Thymus (tissue), 14 donors: ENCODE measurements at places on chromosomes 7 and 10.

- DNase-seq: no peak
- H3K27ac ChIP-seq: no peak overlapping the region
- H3K27me3 ChIP-seq: no peaks in the 10 kb centered on the region
- H3K4me1 ChIP-seq: no peaks in the 10 kb centered on the region
These were observed 32.0 kb downstream of the ANTXRL start for GRCh38 chr10:46318799-46319198.

GRCh38 chr10:21015851-21016250, 118.7 kb upstream of the NEBL start:
- H3K4me3 ChIP-seq: no peak overlapping the region
- no peaks in the 10 kb centered on the region for H3K36me3 ChIP-seq
- no peaks in the 10 kb centered on the region for H3K27me3 ChIP-seq
- H3K4me1 ChIP-seq: no peaks in the 10 kb centered on the region
- DNase-seq: no peak
- H3K27ac ChIP-seq: no peak overlapping the region

DNA sequence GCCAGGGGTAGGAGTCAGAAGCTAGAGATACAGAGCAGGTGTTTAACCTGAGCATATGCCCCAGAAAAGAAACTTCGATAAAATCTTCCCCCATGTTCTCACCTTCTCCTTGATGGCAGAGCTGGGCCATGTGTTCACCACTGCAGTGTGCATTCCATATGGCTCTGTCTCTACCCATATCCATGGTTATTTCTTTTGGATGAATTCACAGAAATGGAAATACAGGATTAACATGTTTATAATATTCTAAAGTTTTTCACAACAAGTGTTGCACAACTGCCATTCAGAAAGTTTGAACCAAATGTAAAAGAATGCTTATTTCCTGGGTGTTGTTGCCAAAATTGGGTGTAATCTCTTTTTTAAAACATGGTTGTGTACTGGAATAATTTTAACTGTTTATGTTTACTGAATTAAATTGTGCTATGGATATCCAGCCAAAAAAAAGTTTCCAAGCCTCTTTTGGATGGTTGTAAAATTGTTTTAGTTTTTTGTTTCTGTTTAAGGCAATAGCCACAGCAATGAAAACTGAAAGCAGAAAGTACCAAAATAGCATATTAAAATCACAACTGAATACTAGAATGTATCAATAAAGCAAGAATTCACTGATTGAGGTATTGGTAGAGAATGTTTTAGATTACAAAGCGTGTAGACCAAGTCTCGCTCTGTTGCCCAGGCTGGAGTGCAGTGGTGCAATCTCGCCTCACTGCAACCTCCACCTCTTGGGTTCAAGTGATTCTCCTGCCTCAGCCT, 19.9 kb upstream of the CCNY start:
- H3K4me1 ChIP-seq: no peaks in the 10 kb centered on the region
- DNase-seq: no peak
- H3K27me3 ChIP-seq: no peaks in the 10 kb centered on the region
- no peak overlapping the region for H3K4me3 ChIP-seq

GRCh38 chr10:13883636-13884444, 297.1 kb downstream of the PRPF18 start:
- H3K36me3 ChIP-seq: no peaks in the 10 kb centered on the region
- H3K27ac ChIP-seq: no peak overlapping the region
- no peak overlapping the region for H3K4me3 ChIP-seq

- no peaks in the 10 kb centered on the region for H3K36me3 ChIP-seq
- no peak overlapping the region for H3K27ac ChIP-seq
- no peak for DNase-seq
- H3K27me3 ChIP-seq: no peaks in the 10 kb centered on the region
- H3K4me3 ChIP-seq: no peak overlapping the region
These were observed 156.3 kb downstream of the PTPRN2 start for GRCh38 chr7:158431055-158431940.

DNA sequence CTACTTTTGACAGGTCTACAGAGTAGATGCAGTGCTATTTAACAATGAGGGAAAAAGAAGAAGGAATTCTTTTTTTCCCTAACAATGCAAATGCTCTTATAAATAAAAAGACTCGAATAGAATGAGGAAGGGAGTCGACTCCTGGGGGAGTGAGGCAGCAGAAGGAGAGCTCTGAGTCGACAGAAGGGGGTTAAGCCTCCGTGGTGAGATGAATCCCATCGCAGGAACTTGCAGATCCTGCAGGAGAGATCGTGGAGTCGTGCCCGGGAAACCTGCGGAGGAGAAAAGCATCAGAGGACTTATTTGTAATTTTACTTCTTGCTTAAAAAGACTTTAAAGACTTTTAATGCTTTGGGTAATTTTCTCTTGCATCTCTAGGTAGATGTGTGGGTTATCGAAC, 17.4 kb downstream of the ITIH2 start:
- H3K27ac ChIP-seq: no peak overlapping the region
- no peaks in the 10 kb centered on the region for H3K4me1 ChIP-seq
- no peaks in the 10 kb centered on the region for H3K36me3 ChIP-seq

- H3K27ac ChIP-seq: no peak overlapping the region
- H3K36me3 ChIP-seq: no peaks in the 10 kb centered on the region
- no peak overlapping the region for H3K4me3 ChIP-seq
- no peaks in the 10 kb centered on the region for H3K27me3 ChIP-seq
- no peak for DNase-seq
These were observed 70.8 kb upstream of the PARD3 start for GRCh38 chr10:34885898-34886297.

DNA sequence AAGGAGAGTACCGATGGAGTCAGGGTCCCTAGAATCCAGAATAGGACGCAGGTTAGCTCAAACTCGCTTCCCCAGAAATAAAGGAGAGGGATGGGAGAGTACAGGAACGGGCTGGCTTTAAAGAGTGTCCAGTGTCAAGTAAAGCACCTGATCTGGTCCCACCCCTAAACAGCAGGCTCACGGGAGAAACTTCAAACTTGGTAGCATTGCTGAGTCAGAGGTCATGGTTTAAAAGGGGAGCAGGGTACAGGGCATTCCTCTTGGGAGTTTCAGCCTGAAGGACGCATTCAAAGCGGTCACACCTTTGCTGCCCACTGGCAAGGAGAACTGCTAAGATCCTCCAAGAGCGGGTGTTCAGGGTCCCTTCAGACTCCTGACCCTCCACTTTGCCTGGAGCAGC, 140.7 kb downstream of the GLI3 start:
- H3K4me1 ChIP-seq: no peaks in the 10 kb centered on the region
- H3K4me3 ChIP-seq: no peak overlapping the region
- no peak overlapping the region for H3K27ac ChIP-seq

DNA sequence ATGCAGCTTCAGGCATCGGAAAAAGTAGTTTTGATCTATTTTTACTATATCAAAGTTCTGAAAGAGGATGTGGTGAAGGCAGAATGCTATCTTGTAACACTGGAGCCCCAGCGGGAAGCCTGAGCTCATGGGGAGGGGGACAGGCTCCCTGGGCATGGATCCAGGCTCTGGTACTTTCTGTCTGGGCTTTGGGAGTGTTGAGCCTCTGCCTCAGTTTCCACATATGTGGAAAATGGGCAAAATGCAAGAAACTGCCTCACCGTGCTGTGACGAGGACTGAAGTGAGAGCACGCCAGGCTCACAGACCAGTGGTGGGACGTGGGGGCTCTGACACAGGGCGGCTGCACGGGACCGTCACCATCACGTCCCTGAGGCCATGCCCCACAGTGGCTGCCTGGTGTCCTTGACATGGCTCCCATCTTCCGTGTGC, 182.9 kb upstream of the SHH start:
- H3K4me1 ChIP-seq: peaks cover 41% of the 10 kb centered on the region
- H3K36me3 ChIP-seq: no peaks in the 10 kb centered on the region
- no peaks in the 10 kb centered on the region for H3K27me3 ChIP-seq
- H3K27ac ChIP-seq: no peak overlapping the region
- H3K4me3 ChIP-seq: no peak overlapping the region

DNA sequence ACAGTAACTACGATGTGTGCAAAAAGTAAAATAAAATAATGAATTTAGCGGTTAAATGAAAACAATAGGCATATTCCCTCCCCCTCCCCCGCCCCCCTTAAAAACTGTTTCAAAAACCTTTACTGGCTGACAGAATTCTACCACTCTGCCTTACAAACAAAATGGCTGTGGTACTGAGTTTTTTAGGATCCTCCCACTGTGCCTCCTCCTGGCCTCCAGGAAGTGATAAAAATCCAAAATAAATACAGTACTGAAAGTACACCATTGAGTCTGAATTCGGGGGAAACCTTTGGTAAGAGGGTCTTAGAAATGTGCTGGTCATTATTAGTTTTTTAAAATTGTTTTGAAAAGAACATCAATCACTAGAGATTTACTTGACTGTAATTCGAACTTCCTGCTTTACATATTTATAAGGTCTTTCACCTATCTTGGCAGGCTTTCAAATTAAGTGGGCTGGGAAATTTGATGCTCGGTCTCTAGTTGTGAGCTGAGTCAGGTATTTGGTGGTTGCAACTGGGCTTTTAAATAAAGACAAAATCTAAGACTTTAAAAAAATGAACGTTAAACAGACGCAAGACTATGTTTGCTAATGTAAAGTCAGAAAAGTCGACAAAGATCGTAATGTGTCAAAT, 32.5 kb upstream of the EPC1 start:
- H3K36me3 ChIP-seq: no peaks in the 10 kb centered on the region
- peak overlapping the region; percentile 98 for H3K27ac ChIP-seq
- no peaks in the 10 kb centered on the region for H3K27me3 ChIP-seq
- peak; percentile 87 for DNase-seq
- H3K4me3 ChIP-seq: peak overlapping the region; percentile 98
- H3K4me1 ChIP-seq: peaks cover 6% of the 10 kb centered on the region

GRCh38 chr10:73021050-73021449, 66.4 kb upstream of the PLA2G12B start:
- no peak overlapping the region for H3K4me3 ChIP-seq
- no peak overlapping the region for H3K27ac ChIP-seq
- no peak for DNase-seq
- no peaks in the 10 kb centered on the region for H3K27me3 ChIP-seq
